ENCODE measurements at places on chromosomes 3 and 15.

GRCh38 chr3:2802429-2802828 lies 307.7 kb downstream of the IL5RA start:
- DNase-seq, result no peak

DNA sequence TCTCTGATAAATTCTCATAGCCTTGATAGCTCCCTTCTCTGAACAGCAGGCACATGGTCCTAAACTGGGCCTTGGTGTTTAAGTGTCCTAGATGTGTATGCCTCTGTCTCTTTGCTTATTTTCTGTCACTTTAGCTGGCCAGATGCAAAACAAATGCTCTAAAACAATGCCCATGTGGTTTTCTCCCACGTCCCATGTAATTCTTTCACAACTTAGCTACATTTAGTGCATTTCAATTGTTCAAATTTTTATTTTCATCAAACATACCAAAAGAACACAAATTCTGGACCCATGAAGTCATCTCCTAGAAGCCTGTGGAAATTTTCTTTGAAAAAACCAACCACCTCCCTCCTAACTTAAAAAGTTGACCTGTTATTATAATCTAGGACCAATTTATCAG lies 491.3 kb upstream of the AGTR1 start:
- DNase-seq, result no peak

DNA sequence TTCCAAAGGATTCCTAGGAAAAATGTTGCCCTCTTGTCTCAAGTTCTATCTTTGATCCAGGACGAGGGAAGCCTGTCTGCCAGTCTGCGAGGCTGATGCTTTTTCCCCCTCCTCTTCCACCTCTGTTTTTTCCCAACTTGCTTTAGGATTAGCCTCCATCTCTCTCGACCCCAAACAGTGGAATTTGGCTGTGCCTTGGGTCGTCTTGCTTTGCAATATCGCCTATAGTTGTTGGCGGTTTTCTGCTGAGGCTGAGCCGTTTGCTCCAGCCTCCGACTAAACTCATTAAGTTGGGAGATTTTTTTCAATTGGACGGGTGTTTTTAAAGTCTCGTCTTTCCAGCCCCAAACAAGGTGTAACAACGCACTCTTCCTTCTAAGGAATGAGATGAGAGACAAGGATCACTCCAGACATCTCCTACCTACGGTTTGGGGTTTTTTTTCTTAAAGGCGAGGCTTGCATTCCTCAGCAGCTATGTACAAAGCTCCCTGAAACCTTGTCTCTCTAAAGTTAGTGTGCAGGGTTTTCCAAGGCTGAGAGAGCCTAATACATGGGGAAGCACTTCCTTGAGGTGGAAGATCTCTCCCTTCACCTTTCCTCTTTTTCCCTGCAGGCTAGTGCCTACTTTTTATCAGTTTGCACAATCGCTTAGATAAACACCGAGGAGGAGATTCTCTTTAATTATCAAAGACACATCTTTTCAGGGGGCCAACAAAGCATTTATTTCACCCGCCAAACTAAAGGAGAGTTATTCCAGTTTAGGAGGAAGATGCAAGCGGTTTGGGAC lies 4.8 kb upstream of the NR2F2 start:
- no peak for DNase-seq

GRCh38 chr3:125440559-125440955 lies 65.4 kb upstream of the ZNF148 start:
- DNase-seq, result no peak

DNA sequence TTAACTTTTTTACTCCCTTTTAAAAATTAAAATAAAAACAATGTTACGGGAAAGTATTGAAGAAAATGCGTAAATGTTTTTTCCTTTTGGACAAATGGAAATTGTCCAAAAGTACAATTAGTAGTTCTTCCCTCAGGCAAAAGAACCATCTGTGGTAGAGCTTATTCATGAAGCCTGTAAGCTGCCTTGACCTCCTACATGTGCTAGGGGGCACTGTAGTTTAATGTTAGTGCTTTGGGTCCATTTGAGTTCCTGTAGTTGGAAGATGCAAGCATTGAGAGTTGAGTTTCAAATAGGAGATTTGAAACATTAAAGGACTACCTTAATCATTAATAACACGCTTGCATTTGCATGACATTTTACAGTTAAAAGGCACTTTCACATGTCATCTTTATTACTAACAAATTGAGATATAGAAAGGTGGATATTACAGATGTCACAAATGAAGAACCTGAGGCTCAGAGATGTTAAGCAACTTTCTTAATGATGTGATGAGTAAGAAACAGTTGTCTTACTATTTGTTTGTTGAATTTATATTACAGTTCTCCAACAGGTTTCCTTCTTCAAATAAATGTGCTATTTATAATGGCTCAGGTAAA lies 1.8 kb upstream of the ZNF385D start:
- DNase-seq, result no peak

DNA sequence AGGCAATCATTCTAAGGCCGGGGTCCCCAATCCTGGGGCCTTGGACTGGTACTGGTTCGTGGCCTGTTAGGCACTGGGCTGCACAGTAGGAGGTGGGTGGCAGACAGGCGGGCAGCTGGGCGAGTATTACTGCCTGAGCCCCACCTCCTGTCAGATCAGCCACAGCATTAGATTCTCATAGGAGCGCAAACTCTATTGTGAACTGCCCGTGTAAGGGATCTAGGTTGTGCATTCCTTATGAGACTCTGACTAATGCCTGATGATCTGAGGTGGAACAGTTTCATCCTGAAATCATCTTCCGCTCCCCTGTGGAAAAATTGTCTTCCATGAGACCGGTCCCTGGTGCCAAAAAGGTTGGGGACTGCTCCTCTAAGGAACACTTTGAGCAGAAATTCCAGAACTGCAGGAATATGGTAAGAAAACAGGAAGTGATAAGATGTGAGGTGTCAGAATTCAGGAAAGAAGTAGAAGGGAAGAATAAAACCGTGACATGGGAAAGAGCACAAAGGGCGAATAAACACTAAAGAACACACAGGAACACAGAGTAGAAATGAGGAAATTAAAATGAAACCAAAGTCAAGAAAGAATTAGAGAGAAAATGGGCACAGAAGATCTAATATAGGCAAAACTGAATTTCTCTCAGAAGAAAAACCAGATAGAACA lies 57.6 kb downstream of the PDCD6IP start:
- no peak for DNase-seq

DNA sequence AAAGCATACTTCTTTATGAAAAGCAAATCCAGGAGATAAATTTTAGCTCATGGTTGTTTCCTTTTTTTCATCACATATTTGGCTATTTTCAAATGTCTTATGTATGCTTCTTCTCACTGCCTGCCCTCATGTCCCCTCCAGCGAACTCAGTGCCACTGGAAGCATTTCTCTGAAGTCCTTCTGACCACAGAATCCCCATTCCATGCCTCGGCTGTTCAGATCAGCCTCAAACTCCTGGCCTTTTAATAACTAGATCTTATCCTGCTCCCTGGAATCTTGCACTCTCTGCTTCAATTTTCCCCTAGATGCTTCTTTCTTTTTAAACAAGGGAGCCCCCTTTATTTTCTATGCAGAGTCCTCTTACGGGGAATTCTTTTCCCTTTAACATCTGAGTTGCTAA lies 10.1 kb downstream of the ETV5 start:
- DNase-seq, result no peak

- DNase-seq, result peak; percentile 59
Observed at GRCh38 chr3:186361762-186362536, at the start of gene DGKG. Gene DGKG (minus strand): TSS chr3:186362234. CDS start chr3:186320459, 41,775 bp downstream.

DNA sequence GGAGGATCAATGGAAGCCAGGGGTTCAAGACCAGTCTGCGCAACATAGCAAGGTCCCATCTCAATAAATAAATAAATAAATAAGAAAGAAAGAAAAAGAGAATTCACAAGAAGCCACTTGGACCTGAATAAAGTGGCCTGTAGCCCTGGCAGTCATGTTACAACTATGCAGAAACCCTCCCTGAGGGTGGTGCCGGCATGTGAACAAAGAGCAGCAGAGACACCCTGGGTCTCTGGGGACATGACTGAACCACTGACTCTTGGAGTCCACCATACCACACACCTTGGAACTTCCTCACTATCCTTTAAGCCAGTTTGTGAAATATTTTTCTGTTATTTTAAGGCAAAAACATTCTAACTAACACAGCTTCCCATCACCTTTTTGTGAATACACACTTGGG lies 93.0 kb downstream of the MEIS2 start:
- no peak for DNase-seq

DNA sequence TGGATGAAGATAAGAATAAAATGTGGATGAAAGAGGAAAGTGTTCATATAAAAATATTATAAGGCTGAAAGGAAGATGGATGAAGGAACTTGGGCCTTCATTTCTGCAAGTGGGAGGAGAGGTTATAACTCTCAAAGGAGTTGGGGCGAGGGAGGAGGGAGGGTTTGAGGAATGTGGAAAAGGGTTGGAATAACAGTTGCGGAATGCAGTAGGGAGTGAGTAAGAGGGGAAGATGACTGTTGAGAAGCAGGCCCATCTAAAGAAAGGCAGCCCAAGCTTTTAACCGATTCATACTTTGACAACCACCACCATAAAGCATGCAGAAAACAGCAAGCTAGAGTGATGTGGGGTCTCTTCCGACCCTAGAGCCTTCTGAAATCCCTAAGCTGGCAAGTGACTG lies 8.3 kb upstream of the TM4SF4 start:
- DNase-seq, result no peak

DNA sequence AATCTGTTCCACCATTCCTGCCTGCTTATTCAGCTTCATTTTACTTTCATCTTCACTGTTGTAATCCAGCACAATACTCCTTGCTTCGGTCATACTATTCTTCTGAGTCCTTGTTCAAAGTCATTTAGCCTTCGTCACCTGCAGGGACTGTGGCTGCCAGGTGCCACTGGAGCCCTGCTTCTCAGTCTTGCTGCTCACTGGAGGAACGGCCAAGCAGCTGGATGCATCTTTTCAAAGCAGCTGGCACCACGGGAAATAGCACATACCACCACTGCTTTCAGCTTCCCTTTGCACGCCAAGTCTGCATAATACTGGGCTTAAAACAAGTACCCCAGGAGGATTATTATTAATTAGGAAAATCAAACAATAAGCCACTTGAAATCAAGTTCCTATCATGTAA lies 287.6 kb downstream of the BCHE start:
- DNase-seq, result no peak

- DNase-seq, result no peak
Observed at GRCh38 chr15:63640146-63640545, 43.0 kb downstream of the FBXL22 start.

- DNase-seq, result no peak
Observed at GRCh38 chr15:66720206-66721010, 18.4 kb downstream of the SMAD6 start.

DNA sequence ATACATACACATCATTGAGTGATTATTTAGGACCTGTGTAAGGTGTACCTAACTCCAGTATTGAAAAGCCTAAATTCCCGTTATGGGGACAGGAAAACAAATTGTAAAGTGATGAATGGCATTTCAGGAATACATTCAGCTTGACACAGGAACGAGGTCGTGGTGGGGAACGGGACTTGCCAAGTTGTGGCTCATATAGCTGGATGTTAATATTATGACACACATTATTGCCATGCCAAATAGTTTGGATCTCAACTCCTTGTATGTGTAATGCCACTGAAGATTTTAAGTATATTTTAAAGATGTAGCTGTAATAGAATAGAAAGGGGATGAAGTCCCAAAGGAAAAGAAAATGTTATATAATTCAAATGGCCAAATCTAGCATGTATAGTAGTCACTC lies 227.2 kb upstream of the GOLIM4 start:
- no peak for DNase-seq

- no peak for DNase-seq
Observed at GRCh38 chr15:98963444-98963843, 44.1 kb downstream of the PGPEP1L start.

DNA sequence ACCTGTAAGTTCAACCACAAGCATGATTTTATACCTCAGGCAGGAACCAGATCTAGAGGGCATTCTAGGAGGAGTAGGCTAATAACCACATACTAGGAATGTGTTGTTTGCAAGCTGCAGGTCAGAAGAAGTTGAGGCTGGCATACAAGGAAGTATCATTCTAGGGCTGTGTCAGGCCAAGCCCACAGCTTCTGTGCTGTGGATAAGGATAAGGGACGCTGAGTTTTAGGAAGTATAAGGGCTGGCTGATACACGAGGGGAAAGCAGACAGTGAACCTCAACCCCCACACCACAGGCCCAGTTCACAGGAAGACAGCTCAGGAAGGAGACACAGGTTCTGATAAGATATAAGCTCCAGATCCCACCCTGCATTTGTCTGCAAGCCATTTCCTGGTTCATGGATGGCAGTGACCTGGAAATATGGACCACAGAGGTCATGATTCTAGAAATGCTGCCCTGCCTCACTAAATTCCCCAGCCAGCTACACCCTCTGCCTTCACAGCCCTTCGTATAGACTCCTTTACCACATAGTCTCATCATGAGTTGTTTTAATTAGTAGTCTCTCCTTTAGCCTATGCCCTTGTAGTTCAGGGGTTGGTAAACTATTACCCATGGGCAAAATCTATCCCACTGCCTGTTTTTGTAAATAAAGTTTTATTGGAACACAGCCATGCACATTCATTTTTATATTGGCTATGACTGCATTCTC lies 260.7 kb downstream of the OPA1 start:
- DNase-seq, result no peak
